ENCODE measurements at places on chromosomes 16 and 17.
A peak's percentile ranks its signal among the peaks of the same experiment; 100 is the strongest.

DNA sequence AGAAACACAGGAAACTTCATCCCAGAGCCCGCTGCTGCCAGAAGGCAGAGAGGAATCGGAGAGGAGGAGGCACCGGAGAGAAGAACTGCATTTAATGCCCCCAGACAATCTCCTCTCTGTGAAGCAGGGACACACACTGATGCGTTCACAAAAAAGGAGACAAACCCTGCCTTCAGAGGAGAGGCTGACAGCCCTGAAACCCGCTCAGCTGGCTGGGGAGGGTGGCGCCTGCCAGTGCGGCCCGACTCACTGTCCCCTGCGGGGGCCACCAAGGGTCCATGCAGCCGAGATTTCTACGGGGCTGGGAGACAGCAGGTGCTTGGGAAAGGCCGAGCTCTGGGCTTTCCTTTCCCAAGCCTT is 21.9 kb upstream of the CACNG1 start:
- no peak for DNase-seq

DNA sequence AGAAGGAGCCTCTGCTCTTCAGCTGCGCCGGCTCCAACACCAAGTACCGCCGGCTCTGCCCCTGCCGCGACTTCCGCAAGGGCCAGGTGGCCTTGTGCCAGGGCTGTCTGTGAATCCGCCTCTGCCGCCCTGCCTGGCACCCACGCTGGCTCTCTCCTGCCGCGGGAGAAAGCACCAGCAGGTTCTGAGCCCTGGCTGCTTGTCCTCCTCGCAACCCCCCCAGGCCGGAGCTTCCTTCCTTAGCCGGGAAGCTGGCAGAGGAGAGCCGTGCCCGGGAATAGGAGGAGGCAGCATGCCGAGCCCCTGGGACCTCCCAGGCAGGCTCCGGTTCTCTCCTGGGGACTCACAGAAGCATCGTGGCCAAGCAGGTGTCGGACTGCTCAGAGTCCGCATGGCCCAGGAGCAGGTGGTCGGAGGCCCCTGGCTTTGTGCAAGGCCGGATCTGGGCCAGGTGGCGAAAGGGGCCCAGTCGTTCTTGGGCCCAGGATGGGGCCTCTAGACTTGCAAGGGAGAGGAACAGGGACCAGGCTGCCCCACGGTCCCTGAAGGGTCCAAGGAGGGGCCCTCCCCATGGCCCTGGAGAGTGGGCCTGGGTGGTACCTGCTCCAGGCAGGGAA is 80.6 kb downstream of the MGAT5B start:
- DNase-seq, result no peak

- DNase-seq, result no peak
These were observed 28.0 kb upstream of the SNN start for GRCh38 chr16:11639925-11640899.

DNA sequence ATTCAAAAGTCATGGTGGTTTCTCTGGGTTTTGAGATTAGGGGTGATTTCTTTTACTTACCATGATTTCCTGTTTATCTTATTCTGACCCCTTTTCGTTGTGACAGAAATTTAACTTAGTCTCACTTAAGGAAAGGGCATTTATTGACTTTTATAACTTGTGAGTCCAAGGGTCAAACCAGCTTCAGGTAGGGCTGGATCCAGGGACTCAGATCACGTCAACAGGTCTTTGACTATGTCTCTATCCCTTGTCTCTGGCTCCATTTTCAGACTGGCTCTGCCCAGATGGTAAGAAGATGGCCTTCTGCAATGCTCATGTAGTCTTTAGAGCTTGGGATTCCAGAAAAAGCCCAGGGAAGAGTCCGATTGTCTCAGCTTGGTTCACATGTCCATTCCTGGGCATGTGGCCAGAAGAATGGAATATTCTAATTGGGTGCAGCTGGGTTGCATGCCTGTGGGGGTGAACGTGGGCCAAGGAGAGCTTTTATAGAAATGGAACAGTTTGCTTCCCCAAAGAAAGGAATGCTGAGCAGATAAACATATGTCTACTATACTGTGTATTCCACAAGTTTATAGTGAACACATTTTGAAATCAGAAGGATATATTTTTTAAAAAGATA is 13.4 kb downstream of the USP43 start:
- DNase-seq, result no peak

DNA sequence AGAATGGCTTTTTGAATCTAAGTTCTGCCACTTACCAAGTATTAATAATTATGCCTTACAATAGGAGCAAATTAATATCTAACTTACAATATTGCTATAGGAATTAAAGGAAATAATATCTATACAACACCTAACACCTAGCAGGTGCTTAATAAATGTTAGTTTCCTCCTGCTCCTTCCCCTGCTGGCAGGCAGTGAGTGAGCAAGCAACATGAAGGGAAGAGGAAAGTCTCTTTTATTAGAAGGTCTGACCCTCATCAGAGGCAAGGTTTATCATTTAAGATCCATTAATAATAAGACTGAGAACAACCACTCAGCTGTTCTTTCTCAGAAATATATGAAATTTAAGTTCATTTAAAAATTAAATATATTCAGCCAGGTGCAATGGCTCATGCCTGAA is 6.7 kb upstream of the DYNC1LI2 start:
- no peak for DNase-seq

GRCh38 chr17:77443748-77444260 is 303.0 kb downstream of the SEC14L1 start:
- DNase-seq, result no peak

DNA sequence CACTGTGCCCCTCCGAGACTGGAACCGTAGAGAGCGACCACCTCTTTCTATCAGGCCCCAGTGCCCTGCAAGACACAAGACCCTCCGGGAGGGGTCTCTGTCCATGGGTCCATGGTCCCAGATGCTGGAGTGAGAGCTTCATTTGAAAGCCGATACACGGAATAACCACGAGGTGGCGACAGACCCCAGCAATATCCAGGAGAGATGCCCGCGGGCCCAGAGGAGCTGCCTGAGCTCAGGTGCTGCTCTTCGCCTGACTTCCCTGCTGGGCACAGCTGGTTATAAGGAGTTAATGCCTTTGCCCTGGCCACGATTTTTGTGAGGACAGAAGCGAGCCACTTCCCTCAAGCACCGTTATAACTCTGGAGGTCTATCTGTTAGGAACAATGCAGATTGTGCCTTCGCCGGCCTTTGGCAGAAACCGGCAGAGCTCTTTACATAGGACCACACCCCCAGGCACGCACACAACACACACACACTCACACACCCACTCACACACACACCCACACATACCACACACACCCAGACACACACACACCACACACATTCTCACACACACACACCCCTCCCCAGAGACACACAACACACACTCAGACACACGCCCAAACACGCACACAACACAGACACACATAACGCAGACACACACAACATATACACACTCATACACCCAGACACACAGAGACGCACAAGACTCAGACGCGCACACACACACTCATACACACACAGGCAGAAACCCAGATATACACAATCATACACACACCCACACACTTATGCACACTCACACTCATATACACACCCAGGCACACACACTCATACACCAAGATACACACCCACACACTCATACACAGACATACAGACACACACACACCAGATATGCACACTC is 436.4 kb downstream of the SOX9 start:
- DNase-seq, result peak; percentile 40

- DNase-seq, result no peak
These were observed 35.9 kb downstream of the TRARG1 start for GRCh38 chr17:1315409-1315808.

DNA sequence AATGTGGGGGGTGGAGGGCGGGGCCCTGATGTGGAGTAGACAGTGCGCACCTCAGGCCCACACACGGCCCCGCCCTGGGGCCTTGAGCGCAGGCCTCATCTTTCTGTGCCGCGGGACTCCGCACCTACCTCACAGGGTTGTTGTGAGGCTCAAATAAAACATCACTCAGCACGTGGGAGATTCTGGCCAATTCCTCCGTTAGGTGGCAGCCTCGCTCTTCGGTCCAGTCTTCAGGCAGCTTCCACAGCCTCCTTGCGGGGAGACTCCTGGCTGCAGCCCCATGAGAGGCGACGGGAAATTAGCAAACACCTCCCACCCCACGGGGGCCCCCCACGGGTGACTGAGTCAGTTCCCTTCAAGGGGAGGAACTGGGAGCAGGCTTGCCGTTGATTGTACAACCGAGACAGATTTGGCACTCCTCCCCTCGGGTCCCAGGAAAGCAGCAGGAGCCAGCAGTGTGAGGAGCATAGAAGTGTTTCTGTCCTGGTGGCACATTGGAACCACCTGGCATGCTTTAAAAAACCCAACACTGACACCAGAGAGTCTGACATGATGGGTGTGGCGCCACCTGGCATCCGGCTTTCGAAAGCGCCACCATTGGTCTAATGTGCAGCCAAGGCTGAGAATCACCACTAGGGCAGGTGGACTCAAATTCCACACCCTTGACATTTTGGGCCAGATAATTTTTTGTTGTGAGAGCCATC is 7.6 kb downstream of the MRM1 start:
- no peak for DNase-seq

DNA sequence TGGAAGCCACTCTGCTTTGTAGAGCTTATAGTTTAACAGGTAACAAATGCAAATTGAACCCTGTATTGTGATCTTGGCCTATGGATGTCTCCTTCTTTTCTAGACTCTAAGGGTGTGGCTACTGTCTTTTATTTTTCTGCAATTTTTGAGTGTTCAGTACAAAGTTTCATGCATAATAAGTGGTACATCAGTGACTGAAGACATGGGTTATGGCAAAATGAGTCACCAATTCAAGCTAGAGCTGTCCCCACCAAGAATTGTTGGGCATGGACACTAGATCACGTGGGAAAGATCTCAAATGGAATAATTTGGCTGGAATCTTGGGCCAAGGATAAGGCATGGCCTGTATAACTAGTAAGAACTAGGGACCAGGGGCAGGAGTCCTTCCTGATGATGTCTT is 228.4 kb upstream of the N4BP1 start:
- DNase-seq, result no peak
